ENCODE measurements at places on chromosomes 2 and 18. TPM values are rescaled to one million over a fixed set of nuclear protein-coding genes. Genes with fewer than 3 reads are reported as not detected.

Gene SLC8A1
- total RNA-seq: 7.1 TPM

DNA sequence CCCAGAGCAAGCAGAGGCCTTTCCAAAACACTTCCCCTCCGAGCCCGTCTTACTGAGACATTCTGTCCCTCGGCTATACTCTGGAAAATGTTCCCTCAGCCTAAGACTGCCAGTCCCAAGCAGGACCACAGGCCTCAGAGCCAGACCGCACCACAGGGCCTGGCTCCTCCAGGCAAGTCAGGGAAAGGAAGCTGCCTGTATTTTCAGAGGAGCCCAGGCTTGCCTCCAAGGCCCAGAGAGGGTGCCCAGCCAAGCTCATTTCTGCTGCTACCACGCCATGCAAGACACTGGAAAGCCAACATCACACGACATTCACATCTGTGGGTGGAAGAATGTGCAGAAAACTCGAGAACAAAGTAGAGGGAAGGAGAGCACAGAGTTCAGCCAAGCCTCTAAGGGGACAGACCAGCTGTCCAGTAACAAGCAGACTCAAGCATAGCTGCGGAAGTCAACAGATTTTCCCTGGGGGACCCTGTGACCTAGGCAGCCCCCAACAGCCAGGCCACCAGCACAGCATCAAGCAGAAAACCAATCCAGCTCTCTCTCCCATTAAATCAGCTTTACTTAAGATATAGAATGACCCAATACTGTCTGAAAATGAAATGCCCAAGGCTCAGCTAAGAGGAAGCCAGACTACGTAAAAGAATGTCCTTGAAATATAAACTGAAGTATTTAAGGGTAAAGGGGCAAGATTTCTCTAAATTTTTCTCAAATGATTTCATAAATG, 123.9 kb downstream of the ZFP36L2 start:
- DNase-seq: no peak

DNA sequence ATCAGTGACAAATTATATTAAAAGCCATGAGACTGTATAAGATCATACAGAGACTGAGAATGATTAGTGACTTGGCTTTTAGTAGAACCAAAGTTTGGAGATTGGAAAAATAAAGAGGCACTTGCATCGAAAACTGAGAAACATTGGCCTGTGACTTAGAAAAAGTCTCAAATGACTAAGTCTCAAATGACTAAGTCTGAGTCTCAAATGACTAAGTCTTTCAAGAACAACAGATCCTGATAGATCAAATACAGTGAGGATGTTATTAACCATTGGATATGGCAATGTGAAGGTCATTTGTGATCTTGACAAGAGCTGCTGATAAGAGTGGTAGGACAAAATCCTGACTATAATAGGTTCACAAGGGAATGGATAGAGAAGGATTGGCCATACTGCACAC, 135.5 kb upstream of the FANCL start:
- no peak for DNase-seq

DNA sequence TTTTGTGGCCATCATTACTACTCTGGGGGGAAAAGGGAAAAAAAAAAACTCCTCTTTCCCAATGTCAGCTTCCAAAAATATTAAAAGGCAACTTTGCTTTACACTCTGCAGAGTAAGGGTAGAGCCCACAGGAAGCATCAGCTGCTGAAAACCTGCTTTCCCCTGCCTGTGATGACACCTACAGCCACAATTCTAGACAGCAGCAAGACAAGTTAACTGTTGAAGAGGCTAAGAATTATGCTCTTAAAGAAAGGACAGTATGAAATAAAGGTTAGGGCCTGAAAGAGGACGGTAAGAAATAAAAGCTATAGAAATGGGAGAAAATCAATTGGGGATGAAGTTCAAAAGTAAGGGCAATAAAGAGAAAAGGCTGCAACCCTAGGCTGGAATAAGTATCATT, 3.0 kb downstream of the PDE11A start:
- no peak for DNase-seq

- no peak for DNase-seq
Measured at GRCh38 chr2:22035361-22035830, 911.6 kb downstream of the TDRD15 start.

Gene MAPRE2
- 51.8 TPM for total RNA-seq

DNA sequence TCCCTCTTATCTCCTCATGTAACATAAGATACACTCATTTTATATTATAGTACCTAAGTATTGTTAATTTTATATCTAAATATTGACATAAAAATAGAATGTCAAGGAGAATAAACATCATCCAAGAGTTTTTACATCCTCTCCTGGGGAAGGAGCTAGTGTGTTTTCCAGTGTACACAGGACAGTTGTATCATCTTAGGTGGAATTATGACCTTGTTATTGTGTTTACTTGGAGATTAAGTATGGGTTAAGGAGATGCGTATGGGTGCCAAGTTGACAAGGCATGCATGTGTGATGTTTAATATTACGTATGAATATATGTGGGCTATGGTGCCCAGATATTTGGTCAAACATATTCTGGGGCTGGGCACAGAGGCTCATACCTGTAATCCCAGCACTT, 11.2 kb upstream of the DDX1 start:
- DNase-seq: no peak

DNA sequence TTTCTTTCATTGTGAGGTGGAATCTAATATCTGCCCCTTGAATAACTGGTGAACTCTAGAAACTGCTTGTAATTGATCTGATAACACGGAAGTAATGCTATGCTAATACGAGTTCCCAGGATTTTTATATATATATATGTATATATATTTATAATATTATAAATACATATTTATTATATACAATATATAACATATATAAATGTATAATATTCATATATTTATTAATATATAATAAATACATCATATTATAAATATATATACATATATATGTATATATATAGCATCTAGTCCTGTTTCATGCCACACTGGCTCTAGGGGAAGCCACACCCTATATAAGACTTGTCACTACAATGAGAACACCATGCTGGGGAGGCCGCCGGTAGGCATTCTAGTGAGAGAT, 156.7 kb upstream of the CDH19 start:
- DNase-seq: no peak

DNA sequence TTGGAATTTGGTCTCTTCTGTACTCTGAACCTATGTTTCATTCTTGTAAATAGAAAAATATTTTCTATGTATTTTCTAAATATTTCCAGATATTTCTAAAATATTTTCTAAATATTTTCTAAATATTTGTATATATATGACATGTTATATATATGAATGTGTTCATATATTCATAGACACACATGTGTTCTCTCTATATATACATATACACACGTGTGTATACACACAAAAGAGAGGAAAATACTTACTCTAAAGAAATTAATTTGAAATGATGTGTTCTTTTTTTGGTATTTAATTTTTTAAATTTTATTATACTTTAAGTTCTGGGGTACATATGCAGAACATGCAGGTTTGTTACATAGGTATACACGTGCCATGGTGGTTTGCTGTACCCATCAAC, 589.6 kb downstream of the LRRTM4 start:
- DNase-seq: no peak

DNA sequence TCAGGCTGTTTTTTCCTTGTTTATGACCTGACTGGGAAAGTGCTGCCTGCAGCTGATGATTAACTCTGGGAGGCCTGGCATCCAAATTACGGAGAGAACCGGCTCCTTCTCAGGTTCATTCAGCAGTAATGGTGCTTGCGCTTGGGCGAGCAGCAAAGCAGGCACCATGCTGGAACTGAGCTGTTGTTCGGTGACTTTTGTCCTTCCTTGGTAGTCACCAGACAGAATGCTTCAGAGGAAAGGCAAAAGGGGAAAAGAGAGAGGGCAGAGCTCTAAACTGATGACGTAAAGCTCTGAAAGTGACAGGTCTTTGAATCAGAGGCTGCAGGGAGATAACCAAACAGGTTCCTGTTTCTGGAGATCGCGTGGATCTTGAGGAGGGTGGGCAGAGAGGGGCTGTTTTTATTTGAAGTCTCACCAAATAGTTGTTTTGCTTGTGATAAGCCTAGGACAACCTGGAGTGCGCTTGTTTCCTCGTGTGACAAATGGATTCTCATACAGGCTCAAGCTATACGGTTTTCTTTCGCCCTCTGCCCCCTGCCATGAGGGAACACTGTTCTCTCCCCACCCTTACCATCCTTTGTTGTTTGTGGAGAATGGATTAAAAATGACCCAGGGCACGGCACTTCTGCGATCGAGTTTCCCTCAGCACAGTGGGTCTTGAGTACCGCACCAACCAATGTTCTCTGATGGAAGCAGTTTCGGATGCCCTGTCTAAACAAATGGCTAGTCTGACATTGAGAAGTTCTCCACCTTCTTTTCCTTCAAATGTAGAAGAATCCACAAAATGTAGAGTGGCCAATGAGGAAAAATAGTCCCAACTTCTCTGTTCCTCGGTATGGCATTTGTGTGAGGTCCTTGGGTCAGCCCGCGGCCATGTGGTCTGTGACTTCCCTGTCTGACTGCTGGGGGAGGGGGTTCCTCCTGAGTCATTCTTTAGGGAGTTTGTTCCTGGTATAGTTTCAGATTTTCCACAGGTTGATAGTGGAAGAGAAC, 1.3 kb downstream of the RASGRP3 start:
- DNase-seq: no peak

DNA sequence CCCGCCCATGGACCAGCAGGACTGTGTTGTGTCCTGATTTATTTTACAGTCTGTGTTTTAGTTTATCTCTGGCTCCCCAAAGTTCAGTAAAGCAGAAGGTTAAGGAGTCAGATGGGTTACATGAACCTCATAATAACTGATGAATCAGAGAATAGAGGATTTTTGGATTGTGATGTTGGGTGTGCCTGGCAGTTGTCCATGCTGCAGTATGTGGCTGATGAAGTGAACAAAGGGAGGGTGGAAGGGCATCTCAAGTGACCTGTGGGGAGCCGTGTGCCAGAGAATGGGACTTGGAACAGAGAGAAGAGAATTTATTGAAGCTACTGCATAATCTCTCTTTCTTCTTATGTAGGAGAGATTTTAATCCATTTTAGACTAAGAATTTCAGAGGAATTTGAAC, 145.5 kb downstream of the MAP4K4 start:
- no peak for DNase-seq

Gene FBXO41
- total RNA-seq: 7.1 TPM

- no peak for DNase-seq
Measured at GRCh38 chr18:62329691-62330454, 4.8 kb downstream of the TNFRSF11A start.

GRCh38 chr2:62467475-62468321, 38.3 kb downstream of the TMEM17 start:
- DNase-seq: no peak

Gene DNAJC5G
- total RNA-seq: not detected

DNA sequence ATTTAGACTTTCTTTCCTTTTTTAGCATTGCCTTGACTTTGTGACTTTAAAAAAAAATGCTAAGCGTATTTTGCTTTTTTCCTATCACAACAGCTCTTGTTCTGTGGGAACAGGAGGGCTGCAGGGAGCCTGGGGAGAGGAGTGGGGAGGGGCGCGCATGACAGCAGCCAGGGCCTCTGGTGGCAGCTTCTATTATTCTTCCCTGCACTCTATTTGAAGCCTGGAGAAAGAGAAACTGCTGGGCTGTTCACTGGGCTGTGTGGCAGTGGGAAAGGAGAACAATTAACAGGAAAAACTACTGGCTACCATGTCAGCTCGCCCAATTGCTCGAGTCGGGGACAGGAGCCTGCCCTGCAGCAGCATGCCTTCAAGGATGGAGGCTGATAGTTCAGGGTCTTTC, 119.0 kb upstream of the ZBTB14 start:
- DNase-seq: no peak

GRCh38 chr2:20439193-20439475, 7.7 kb upstream of the RHOB start:
- no peak for DNase-seq

DNA sequence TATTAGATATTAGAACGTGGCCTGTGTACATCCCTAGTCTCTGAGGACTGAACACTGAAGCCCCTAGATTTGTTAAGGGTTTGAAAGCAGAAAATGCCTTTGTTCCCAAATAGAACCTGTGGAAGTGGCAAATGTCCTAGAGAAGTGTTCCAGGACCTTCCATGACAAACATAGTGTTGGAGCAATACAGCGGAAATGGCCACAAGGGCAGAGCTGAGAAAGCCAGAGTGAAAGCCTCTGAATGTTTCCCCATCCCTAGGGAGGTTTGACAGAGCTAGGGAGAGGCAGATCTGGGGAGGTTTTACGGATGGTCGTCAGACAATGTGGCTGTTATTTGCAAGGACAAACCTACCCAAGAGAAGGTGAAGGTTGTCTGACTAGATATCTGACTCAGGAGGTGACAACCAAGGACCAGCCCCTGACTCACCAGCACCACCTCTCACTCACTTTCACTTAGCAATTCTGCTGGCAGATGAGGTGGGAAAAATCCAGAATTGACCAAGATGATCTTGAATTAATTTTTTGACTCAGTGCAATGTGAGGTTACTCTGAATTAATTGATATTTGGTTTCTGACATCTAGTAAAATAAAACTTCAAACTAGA, 24.1 kb downstream of the RBM43 start:
- DNase-seq: no peak

Gene REG3A
- total RNA-seq: not detected

DNA sequence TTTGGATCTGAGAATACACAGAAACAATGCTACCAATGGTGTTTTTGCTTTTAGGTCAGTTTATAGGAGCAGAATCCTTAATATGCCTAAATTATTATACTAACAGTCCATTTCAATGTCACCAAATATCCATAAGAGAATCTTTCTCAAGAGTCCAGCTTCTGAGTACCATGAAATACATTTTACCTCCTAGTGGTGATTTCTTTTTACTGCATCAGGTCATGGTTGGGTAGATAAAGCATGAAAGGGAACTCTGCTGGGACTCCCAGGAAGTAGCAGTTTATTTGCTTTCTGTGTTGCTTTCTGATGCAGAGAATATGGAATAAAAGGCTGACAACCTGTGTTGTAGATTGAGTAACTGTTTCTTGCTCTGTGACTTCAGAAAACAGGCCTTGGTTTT, 115.6 kb downstream of the PPP1R1C start:
- no peak for DNase-seq

DNA sequence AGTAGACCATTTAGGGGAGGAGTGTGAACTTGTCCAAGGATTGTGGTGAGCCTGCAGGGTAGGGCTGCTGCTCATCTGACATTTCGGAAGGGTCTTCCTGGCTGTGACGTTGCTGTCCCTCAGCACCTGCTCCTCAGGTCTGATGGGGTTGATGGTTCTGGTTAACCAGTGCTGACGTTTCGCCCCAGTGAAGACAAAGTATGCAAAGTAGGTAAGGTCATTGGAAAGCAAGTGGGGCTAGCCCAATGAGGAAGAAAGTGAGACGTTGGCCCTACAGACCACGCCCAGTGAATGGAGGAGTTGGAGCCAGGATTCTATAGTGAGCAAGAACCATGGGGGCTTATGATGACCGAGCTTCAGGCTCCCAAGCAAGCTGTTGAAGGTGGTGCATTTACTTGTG, 33.4 kb upstream of the ZNF396 start:
- DNase-seq: no peak

DNA sequence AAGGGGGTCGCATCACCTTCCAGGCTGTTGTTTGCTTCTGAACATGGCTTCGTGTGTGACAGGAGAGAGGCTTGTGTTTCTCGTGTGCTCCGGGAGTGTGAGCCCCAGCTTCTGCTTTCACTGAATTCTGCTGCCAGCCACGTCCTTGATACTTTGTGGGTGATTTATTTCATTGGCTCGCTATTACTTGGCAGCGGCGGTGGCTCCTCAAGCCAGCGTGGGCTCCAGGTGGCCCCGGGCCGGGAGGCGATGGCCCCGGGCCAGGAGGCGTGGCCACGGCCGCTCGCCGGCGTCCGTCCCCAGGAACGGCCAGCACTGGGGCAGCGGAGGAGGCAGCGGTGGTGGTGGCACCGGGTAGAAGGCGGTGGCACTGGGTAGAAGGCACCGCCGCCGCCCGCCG, 63.1 kb downstream of the NAPG start:
- no peak for DNase-seq

Gene CFC1
- total RNA-seq: 27.7 TPM

GRCh38 chr18:39751161-39751560, 2185.6 kb upstream of the CELF4 start:
- no peak for DNase-seq
